Spinal cord (tissue), 10 donors: ENCODE measurements at places on chromosomes 11 and 22. TPM values are rescaled to one million over a fixed set of nuclear protein-coding genes. Genes with fewer than 3 reads are reported as not detected.

AP5B1 gene
- 5.0 TPM for total RNA-seq

GRCh38 chr11:47415949-47416472 lies 7.6 kb downstream of the SLC39A13 start:
- DNase-seq, result peak; percentile 46

DNA sequence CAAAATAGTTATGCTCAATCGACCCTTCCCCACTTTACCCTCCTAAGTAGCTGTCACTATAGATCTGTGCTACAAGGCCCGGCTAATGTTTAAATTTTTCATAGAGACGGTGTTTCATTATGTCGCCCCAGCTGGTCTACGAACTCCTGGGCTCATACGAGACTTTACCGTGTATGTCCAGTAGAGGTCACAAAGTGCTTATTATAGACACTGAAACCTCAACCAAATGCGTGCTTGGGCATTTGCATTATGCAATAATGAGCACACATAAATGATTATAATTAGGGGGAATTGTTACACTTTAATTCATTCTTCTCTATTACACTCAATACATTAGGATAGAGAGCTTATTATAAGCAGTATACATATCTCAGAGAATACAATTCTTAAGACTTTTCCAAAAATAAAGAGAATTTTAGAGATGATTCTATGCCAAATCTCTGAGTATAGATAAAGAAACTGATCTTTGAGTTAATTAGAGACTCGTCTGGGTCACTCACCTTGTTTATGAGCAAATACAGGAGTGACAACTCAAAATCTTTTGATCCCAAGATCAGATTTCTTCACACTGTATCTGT lies 12.5 kb upstream of the MRPL16 start:
- DNase-seq, result peak; percentile 35

DNA sequence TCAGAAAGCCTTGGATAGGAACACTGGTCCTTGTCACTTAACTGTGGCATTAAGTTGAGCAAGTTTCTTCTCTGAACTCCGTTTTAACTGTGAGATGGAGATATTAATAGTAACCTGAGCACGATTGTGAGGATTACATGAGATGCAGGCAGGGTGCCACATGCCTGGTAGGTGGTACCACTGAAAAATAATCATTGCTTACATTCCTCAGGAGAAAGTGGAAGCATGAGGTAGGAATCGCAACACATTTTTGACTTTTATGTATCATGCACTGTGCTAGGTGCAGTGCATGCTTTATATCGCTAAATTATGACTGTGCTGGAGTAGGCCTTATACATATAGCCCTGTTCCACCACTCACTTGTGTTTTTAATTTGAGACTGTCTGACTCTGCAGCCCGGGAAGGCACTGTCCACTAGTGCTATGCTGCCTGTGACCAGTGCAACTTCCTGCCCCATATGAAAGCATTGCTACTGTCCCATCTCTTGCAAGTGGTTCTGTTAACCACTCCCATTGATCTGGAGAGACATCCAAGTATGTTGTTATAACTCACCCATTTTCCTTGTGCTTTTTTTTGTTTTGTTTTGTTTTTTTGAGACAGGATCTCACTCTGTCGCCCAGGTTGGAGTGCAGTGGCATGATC lies 1.0 kb downstream of the UQCR10 start:
- DNase-seq, result no peak

- no peak for DNase-seq
Observed at GRCh38 chr11:63592975-63593395, 21.2 kb downstream of the PLAAT3 start.

FXYD6 gene
- 253 TPM for total RNA-seq

GRCh38 chr11:73538381-73538872 lies 59.5 kb downstream of the FAM168A start:
- DNase-seq, result no peak

SLC1A2 gene
- total RNA-seq, result 270 TPM

DNA sequence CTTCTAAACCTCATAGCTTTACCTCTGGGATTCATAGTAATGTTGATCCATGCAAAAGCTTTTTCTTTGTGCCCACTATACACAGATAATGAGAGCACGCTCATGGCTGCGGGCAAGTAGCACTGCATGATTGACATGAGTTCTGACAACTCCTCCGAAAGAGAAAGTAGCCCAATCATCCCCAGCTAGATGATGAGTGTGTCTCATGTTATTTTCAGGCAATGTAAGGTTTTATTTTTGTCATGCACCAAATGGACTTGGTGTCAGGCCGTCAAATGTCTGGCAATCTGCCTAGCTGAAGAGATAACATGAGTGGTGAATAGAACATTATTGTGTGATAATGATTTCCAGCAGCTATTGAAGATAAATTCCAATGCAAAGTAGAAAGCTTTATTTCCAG lies 662.6 kb downstream of the NTM start:
- no peak for DNase-seq

OR5A1 gene
- total RNA-seq, result not detected

KRTAP5-1 gene
- not detected for total RNA-seq

- no peak for DNase-seq
Observed at GRCh38 chr11:112650527-112650926, 310.7 kb upstream of the NCAM1 start.

DNA sequence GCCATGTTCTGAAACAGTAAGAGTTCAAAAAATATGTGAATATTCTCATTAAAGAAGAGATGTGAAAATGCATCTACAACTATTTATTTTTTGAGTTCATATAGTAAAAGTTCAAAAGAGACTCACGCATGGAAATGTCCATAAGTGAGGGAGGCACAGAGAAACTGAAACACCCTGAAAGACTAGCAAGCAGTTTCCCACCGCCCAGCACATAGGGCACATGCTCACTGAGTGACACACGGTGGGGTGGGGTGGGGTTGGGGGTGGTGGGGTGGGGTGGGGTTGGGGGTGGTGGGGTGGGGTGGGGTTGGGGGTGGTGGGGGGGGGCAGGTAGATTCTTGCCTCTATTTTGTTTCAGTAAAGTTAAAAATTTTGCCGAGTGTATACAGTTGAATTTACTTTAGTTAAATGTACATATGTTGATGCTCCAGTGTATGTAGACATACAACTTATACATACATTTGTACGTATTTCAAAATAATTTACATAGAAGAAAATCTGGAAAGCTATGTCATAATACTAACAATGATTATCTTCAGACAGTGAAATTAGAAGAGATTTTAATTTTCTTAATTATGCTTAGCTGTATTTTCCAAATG lies 6.3 kb downstream of the CCDC34 start:
- DNase-seq, result no peak

LMO1 gene
- 1.8 TPM for total RNA-seq

LARGE1 gene
- total RNA-seq, result 31.6 TPM

DNA sequence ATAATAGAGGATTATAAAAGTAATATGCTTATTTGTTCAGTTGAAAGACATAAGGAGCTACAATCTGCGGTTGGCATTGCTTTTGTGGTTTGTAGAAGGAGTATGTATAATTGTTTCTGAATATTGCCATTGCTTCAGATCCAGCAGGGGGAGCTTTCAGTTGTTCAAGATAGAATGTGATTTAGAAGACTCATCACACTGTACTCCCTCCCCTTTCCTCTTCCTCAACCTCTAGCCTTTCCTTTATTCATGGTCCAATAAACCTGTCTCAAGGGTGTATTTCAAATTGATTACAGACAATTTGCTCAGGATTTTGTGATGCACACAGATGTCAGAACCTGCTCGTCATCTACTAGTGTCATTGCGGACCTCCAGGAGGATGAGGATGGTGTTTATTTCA lies 9.8 kb downstream of the PRMT3 start:
- no peak for DNase-seq

OR10V1 gene
- not detected for total RNA-seq

SPTBN2 gene
- total RNA-seq, result 69.9 TPM

DNA sequence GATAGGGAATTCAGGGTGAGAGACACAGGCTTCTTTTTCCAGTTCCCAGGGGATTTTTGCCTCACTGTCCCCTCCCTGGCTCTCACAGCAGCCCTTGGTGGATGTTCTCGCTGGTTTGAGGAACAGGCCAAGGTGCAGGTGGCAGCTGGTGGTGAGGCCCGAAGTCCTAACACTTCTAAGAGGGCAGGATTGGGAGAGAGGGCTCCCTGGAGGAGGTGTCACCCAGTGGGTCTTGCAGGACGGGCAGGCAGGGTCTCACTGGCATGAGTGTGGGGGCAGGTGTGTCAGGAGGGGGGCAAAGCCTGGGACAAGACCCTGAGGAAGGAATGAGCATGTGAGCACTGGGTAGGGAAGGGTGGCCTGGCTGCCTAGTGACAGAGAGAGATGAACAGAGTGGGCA lies 9.2 kb downstream of the ADORA2A start:
- DNase-seq, result no peak

FOXRED2 gene
- 13.0 TPM for total RNA-seq

PCNX3 gene
- 15.3 TPM for total RNA-seq

DNA sequence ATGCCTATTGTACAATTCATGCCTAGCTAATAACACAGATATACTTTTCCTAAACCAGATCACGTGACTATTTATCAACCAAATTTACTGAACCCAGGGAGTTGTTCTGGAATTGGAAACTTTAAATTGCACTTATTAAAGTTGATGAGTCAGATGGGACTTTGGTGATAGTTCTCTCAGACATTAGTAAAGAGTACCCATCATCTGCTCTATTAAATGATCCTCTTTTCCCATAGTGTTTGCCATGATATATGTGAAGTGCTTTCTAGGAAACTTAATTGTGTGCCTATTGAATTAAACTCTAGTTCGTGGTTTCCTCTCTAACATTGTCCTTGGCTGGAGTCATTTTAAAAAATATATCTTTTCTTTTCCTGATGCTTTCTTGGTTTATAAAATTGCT lies 99.0 kb downstream of the UVRAG start:
- DNase-seq, result no peak

MMP27 gene
- total RNA-seq, result not detected

ISX gene
- not detected for total RNA-seq

TNNT3 gene
- 4.0 TPM for total RNA-seq

DNA sequence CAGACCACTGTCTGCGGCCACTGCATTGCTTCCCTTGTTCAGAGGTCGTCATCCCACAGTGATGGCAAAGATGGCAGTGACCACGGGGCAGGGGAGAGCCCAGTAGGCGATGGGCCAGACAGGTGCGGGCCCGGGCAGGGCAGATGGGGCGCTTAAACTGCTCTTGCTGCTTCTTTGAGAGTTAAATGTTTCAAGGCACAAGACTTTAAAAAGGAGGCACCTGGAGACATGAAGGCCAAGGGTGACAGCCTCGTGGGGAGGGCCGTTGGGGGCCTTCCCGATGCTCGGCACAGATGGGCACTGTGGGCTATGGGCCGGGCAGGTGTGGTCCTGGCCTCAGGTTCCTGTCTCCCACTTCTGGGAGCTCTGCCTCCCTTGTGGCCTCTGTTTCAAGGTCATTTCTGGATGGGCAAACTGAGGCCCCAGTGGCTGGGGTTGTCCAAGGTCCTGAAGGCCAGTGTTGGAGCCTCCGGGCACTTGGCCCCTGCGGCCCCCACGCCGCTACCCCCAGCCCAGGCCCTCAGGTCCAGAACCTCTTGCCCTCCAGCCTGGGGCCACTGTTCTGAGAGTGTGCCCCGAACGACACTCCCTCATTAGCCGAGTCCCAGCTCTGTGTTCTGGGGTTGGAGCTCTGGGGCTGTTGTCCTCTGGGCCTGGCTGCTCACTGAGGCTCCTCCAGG lies 16.9 kb upstream of the CCDC188 start:
- DNase-seq, result no peak

RFPL2 gene
- 0.33 TPM for total RNA-seq

- no peak for DNase-seq
Observed at GRCh38 chr11:45337583-45338360, 51.6 kb upstream of the SYT13 start.

GRCh38 chr22:38964306-38964705 lies 6.9 kb downstream of the APOBEC3A start:
- no peak for DNase-seq

CHRM1 gene
- 0.89 TPM for total RNA-seq

DNA sequence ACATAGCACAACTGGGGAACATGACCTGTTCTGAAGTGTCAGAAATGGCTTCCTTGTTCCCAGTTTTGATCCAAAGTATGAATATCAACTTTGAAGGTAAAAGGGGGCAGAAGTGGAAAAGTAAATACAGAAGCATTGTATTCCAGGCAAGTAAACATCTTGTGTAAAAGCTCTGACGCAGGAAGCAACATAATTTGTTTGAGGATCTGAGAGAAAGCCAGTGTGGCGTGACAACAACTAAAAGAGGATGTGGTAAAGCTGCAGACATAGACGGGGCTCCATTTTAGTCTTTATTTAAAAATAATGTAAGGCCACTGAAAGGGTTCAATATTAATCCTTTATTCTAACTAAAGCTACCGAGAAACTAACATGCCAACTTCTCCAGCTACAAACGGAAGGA lies 310.2 kb downstream of the DLG2 start:
- no peak for DNase-seq

DNA sequence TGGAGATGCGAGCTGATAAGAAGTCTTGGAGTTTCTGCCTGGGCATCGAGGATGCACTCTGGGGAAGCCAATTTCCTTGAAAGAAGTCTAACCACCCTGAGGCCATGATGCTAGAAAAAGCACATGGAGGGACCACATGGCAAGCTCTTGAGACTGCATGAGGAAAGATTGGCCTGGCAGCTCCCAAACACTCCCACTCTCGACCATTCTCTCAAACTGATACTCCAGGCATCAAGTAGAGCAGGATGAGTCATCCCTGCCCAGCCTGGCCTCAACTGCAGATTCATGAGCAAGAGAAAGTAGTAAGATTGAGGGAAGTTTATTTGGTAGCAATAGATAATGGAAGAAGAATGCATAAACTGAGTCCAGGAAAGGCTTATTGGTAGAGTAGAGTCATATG lies 194.3 kb downstream of the KIF18A start:
- no peak for DNase-seq

CCDC116 gene
- 0.20 TPM for total RNA-seq

GRCh38 chr11:62142921-62143320 lies 19.1 kb downstream of the INCENP start:
- DNase-seq, result peak; percentile 72

MOV10L1 gene
- total RNA-seq, result 3.3 TPM

- DNase-seq, result no peak
Observed at GRCh38 chr22:45907378-45907777, 69.6 kb downstream of the WNT7B start.

- DNase-seq, result no peak
Observed at GRCh38 chr11:34154059-34154875, 48.8 kb downstream of the NAT10 start.

ZDHHC8 gene
- 13.9 TPM for total RNA-seq

IGLL1 gene
- 0.28 TPM for total RNA-seq

DNA sequence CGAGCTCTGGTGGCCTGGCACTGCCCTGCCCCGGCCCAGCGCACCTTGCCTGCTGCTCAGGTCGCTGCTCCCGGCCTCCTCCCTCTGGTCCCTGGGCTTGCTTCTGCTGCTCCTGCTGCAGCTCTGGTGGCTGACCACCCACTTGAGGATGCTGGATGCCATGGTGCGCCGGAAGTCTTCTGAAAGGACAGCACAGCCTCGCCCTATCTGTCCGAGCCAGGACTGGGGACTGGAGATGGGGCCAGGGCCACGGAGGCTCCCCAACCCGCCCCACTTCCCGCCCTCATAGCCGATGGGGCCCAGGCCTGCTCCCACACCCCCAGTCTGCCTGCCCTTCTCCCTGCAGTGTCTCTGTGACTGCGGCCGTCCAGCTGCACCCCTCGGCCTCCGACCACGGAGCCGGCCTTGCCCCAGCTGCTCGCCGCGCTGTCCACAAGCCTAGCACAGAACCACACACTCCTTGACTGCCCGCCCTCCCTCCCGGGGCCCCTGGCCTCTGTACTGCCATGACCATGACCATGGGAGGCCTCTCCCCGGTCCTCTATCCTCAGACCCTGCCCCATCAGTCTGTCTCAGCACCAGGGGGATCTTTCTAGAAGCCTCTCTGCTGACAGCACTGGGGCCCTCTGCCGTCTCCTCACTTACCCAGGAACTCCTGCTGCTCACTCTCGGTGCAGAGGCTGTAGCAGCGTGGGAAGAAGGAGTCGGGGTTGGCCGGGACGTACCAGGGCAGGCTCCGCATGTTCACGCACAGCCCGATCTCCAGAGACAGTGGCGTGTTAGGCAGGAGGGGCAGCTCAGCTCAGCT lies 12.7 kb downstream of the TTLL8 start:
- no peak for DNase-seq

KCNJ1 gene
- total RNA-seq, result 0.06 TPM
